ENCODE measurements at places on chromosomes 12 and 14.

DNA sequence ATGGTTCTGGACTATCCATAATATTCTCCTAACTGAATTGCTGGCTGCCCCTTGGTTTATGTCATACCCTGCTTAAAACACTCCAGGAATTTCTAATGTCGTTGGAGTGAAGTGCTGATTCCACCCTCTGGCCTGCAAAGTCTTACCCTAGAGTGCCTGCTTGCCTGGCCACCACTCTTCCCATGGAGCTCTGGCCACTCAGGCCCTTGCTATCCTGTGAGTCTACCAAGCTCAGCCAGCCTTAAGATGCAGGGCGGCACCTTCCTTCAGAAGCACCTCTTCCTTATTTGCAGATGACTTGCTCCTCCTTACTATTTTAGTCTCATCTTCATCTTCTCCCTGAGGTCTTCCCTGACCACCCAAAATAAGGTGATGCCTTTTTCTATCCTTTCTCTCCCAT, 35.3 kb downstream of the SLC6A15 start:
- DNase-seq: no peak

DNA sequence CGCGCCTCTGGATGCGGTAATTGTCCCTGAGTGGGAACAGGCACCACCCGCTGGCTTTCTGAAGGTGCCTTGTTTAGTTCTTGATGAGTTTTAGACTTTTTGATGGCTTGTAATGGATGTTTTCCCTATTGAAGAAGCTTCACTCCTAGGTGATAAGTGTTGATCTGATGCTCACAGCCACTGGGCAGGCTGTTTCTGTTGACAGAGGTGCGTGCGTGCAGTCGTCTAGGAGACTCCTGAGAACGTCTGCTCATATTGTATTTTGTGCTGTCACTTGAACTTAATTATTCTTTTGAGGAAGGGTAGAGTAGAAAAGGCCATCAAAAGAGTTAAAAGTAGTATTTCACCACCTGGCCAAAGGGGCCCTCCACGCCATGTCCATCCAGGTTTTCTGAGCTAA, 70.5 kb downstream of the EP400 start:
- no peak for DNase-seq

DNA sequence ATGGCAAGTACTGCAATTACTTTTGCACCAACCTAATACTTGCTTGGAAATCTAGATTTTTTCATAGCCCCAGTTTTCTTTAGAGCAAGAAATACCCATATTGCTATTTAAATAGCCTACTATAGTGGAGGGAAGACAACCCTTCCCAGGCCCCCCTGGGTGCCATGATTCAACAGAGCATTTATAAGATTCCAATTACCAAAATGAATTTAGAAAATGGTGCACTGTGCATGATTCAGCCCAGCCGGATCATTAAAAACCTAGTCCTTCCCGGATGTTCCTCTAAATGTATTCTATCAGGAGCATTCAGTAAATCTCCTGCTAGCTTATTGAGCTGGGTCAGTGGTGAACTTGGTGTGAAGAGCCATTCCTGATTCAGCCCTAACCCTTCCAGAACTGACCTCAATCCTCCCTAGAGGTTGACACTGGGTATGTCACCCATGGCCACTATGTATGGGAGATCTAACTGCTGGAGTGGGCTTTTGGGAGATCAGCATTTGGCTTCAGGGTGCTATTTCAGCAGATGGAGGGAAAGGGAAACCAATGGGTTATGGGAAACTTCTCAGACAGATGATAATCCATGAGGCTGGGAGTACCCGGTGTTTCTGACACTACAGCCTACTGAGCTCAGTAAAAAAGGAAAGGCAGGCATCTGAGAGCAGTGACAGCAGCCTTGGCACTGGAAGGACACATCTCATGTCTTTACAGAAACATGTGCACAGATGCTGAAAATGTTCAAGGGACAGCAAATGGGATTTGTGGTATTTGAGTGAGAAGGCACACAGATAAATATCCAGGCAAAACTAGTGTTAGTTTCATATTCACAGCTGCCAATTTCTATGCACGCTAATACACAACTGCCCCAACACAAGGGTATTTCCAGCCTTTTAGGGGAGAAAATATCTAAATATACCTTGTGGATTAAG, 258.9 kb downstream of the DPF3 start:
- no peak for DNase-seq

DNA sequence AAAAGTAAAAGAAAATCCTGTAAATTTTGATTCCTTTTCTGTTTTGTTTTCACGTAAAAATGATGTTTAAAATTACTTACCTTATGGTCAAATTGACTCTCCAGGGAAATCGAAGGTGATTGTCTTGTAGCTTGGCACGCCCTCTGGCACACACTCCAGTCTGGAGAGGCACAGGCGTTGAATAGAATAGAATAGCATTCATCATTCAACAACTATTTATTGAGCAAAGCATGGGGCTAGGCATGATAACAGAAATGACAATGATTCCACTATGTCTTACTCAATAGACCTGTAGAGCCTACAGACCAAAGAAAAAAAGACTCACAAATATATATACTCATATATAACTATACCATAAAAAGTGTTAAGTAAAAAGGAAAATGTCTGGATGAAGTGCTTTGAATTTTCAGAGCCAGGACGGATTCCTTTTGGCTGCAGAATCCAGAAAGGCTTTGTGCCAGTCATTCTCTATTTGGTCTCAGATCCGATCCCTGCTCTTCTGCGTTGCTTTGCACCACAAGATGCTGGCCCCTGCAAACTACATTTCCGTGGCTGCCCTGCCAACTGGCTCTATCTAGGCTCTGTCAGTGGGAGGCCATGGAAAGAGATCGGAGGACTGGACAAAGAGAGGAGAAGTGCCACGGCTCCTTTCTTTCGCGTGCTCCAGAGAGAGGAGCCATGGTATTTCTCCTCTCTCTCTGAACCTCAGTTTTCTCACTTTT, 231.8 kb downstream of the CRADD start:
- no peak for DNase-seq

- no peak for DNase-seq
Measured at GRCh38 chr12:47910981-47911380, 6.2 kb upstream of the VDR start.

- DNase-seq: no peak
Measured at GRCh38 chr12:94401326-94401725, 58.3 kb downstream of the CEP83 start.

DNA sequence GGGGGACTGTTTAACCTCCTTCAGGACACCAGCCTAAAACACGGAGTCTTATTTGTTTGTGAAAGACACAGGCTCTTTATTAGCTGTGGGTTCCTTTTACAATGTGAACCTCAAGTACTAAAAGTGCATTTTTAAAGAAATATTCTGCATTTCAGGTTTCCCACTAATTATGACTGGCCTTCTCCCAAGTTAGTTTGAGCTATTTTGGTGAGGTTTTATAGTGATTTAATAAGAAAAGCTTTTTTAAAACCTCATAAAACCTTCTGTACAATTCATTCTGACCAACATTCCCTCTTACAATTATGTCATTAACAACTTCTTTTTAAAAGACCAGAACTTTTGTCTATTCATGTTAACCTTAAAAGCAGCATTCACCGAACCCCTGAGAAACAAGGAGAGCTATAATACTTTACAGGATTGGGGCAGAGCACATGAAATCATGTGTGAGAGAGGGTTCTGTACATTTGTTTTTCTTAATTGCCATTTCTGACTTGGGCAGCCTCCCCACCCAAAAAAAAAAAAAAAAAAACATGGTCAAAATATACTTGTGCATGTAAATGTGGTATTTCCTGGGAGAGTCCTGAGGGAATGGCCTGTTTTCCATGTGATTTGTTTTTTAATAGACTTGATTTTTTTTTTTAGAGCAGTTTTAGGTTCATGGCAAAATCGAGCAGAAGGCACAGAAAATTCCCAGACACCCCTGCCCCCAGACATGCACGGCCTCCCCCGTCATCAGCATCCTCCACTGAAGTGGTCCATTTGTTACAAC, 169.5 kb downstream of the CHST11 start:
- no peak for DNase-seq

DNA sequence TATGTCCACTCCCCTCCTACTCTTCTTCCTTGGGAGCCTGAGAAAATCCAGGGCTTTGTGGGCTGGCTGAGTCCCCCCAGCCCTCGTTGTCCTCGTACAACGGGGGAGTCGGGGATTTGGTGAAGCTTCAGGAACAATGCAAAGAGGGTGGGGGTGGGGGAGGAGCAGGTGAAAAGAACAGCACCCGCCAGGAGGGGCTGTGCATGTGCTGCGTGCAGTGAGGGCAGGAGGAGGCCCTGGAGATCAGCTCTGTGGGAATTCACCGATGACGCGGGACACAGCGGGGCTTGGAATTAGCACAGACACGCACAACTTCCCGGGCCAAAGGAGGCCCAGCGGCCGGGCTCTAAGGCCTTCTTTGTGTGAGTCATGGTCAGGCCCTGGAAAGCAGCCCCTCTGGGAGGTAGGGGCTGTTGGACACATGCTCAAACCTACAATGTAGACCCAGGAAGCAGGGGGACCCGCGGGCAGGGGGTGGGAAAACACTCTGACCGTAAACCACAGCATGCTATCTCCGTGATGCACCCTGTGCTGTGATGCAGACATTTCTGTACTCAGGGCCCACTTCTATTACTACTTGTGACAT, 32.8 kb downstream of the RBM19 start:
- no peak for DNase-seq

- no peak for DNase-seq
Measured at GRCh38 chr14:103206023-103206481, 82.8 kb downstream of the TNFAIP2 start.

DNA sequence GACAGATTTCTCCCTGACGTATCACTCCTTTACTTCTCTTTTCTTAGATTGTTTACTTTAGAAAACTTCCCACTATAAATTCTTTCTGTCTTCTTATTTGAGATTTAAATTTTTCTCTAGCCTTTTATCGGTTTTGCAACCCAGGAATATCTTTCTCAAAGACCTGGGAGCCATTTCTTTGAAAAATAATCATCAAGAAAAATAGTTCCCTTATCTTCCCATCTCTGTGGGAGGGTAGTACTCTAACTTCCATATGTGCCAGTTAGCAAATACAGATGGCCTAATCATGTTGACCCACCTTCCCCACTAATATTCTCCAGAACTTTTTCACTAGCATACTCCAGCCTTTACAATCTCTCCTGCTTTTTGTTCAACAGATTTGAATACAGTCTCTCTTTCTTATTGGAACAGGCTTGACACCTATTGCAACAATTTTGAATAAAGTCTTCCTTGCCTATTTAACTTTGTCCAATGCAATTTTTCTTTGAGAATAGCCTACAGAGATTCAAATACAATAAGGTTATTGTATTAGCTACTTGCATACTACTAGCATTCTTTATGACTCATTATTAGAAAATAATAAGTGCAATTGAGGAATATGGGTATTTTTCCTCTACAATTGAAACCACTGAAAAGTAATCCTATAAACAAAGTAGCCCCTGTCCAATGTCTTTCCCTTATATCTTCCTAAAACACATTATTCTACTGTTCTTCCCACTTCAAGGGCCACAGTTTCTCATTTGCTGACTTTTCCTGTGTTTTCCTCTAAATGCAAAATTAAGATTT, 27.4 kb upstream of the KLRB1 start:
- no peak for DNase-seq

- DNase-seq: no peak
Measured at GRCh38 chr12:49905718-49906314, 2.1 kb upstream of the FAIM2 start.

DNA sequence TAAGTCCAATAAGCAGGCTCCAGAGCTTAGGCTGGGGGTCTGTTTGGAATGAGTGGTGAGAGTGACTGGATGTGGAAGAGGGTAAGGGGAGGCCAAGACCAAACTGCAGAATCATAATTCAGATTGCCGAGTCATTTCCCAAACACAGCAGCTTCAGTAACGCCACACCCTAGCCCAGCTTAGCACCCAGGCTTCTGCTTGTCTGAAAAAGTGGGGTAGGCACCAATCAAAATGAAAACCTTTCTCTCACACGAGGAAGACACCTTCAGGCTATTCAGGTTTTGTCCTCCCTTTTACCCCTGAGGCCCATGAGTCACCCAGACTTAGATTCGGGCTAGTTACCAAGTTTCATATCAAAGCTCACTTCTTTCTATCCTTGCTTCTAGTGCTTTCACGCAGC, 306.1 kb downstream of the DAD1 start:
- DNase-seq: no peak

- DNase-seq: no peak
Measured at GRCh38 chr14:73287071-73287470, 49.8 kb downstream of the PAPLN start.

GRCh38 chr12:46438719-46439319, 66.2 kb upstream of the SLC38A2 start:
- DNase-seq: no peak

- no peak for DNase-seq
Measured at GRCh38 chr14:100076133-100076532, 10.9 kb downstream of the EVL start.

DNA sequence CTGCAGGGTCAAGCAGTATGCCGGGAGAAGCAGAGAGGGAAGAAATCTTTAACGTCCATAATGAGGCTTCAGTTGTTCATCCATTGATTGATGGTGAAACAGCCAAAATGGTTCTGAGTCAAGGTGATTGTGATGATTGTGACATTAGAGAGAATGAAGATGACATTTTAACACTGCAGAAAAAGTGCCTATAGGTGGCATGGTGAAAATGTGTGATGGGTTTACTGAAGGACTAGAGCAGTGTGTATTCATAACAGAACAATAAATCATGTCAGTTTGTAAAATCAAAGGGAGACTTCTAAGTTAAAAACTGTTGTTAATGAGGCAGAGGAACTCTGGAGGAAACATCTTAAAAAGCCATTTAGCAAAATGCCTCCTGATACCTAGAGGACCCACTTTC, 57.7 kb upstream of the CAND1 start:
- DNase-seq: no peak

- DNase-seq: no peak
Measured at GRCh38 chr12:93266-94005, 26.9 kb downstream of the IQSEC3 start.

DNA sequence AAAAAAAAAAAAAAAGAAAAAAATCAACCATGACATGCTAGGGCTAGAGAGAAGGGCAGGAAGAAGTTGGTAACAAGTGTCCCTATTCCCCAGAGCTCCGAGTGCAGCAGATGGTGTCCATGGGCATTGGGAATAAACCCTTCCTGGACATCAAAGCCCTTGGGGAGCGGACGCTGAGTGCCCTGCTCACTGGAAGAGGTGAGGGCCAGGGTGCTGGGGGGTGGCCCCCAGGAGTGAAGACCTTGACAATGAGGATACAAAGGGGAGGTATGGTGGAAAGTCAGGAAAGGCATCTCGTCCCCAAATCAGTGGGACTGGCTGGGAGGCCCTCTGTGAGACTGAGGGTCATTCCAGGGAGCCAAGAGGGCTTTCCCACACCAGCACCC, 11.6 kb downstream of the ZNF219 start:
- DNase-seq: no peak

DNA sequence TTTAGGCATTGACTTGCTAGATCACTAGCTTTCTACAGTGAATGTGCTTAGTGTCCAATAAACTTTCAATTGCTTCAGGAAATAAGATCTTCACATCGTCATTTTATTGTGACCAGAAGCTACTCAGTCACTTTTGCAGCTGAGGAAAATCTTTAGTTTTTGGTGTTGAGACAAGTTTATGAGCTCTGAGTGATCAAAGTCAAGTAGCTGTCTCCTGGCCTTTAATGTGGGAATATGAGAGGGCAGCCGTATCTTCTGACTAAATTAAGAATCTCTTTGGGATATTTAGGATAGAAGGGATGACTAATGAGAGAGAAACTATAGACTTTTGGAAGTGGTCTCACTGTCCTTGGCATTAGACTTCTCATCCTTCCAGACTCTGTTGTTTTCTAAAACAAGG, 21.6 kb downstream of the MSRB3 start:
- DNase-seq: no peak

- no peak for DNase-seq
Measured at GRCh38 chr14:86331341-86331740, 801.4 kb downstream of the FLRT2 start.

All from memory B cell (primary cell).